ENCODE measurements at places on chromosomes 4 and X.
A peak's percentile ranks its signal among the peaks of the same experiment; 100 is the strongest.

DNA sequence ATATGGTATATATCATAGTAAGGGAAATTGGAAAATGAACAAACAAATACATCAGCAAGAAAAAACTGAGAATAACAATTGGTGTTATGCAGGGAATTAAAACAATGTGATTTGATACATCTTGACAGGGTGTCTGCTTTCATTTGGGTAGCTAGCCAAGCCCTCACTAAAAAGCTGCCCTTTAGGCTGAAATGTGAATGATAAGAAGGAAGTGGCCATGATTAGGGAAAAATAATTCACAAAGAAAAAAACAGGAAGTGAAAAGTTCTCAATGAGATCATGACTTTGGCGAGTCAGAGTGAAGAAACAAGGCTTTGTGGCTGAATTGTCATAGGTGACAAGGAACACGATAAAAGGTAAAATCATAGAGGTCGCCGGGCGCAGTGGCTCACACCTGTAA, 675.8 kb upstream of the SLIT2 start:
- no peak overlapping the region for H3K27ac ChIP-seq
- H3K4me1 ChIP-seq = peaks cover 10% of the 10 kb centered on the region
- DNase-seq = no peak
- no peak overlapping the region for H3K4me3 ChIP-seq

GRCh38 chr4:125368671-125369081, 53.9 kb downstream of the FAT4 start:
- peaks cover 21% of the 10 kb centered on the region for H3K4me1 ChIP-seq
- H3K4me3 ChIP-seq = peak overlapping the region; percentile 65
- no peaks in the 10 kb centered on the region for H3K36me3 ChIP-seq
- peak; percentile 37 for DNase-seq

GRCh38 chrX:79270401-79270800, 96.7 kb downstream of the ITM2A start:
- H3K4me3 ChIP-seq = no peak overlapping the region
- no peak overlapping the region for H3K27ac ChIP-seq
- DNase-seq = no peak
- H3K27me3 ChIP-seq = no peaks in the 10 kb centered on the region

GRCh38 chrX:48035891-48036290, 29.1 kb downstream of the SPACA5 start:
- no peaks in the 10 kb centered on the region for H3K27me3 ChIP-seq
- DNase-seq = peak; percentile 15
- H3K4me1 ChIP-seq = no peaks in the 10 kb centered on the region
- no peak overlapping the region for H3K4me3 ChIP-seq
- H3K36me3 ChIP-seq = no peaks in the 10 kb centered on the region
- H3K27ac ChIP-seq = no peak overlapping the region

DNA sequence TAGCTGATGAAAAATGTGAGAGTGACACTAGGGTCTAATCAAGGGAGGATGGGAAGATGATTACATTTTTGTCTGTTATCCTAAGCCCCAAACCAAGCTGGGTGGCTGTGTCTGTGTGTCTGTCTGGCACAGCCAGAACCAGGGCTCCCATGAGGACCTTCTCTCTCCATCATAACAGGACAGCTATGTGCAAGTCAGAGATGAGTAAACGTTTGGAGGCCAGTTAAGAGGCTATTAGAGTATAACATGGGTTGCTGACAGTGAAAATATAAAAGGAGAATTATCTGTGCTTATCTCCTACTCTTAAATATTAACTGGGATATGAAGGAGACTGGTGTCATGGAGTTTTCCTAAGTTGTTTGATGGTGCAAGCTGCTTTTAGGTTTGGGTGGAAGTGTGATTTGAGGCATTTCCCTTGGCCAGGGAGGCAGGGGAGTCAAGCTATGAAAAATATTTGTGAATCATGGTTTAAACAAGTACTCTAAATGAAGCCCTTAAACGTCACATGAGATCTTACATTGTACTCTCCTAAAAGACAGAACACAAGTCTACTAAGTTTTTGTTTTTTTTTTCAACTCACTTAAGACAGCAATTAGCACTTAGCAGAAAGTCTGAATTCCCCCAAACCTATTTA, 156.2 kb downstream of the ENOX2 start:
- DNase-seq = peak; percentile 52
- H3K36me3 ChIP-seq = no peaks in the 10 kb centered on the region
- no peaks in the 10 kb centered on the region for H3K27me3 ChIP-seq
- peak overlapping the region; percentile 51 for H3K27ac ChIP-seq
- H3K4me1 ChIP-seq = peaks cover 8% of the 10 kb centered on the region
- no peak overlapping the region for H3K4me3 ChIP-seq

GRCh38 chrX:20595928-20596575, 329.3 kb upstream of the RPS6KA3 start:
- H3K27me3 ChIP-seq = no peaks in the 10 kb centered on the region
- H3K27ac ChIP-seq = no peak overlapping the region
- H3K4me3 ChIP-seq = no peak overlapping the region
- no peaks in the 10 kb centered on the region for H3K36me3 ChIP-seq
- DNase-seq = no peak

DNA sequence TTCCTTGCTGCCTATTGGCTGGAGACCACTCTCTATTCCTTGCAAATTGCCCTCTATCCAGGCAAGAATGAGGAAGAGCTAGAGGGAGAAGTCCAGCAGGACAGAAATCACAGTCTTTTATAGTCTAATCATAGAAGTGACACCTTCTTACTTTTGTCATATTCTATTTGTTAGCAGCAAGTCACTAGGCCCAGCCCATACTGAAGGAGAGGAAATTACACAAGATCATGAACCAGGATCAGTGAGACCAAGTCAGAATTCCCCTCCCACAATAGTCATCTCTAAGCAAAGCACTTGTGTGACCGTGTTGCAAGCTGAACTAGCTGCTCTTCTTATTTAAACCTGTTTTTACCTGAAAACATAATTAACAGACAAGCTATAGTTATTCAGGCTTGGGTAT, 317.7 kb downstream of the INPP4B start:
- no peak overlapping the region for H3K4me3 ChIP-seq
- no peaks in the 10 kb centered on the region for H3K27me3 ChIP-seq
- no peak overlapping the region for H3K27ac ChIP-seq
- H3K4me1 ChIP-seq = no peaks in the 10 kb centered on the region

DNA sequence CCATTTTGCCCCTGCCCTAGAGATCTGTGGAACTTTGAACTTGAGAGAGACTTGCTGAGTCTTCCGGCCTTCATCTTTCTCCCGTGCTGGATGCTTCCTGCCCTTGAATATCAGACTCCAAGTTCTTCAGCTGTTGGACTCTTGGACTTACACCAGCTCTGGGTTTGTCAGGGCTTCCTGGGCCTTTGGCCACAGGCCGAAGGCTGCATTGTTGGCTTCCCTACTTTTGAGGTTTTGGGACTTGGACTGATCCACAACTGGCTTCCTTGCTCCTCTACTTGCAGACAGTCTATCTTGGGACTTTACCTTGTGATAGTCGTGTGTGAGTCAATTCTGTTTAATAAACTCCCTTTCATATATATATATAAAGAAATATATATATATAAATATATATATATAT, 1071.0 kb downstream of the ADGRL3 start:
- H3K27me3 ChIP-seq = no peaks in the 10 kb centered on the region
- DNase-seq = no peak
- H3K4me1 ChIP-seq = no peaks in the 10 kb centered on the region
- no peak overlapping the region for H3K4me3 ChIP-seq
- H3K36me3 ChIP-seq = no peaks in the 10 kb centered on the region
- no peak overlapping the region for H3K27ac ChIP-seq

- H3K4me1 ChIP-seq = no peaks in the 10 kb centered on the region
- H3K27me3 ChIP-seq = no peaks in the 10 kb centered on the region
- no peak for DNase-seq
- H3K4me3 ChIP-seq = no peak overlapping the region
- H3K27ac ChIP-seq = no peak overlapping the region
Measured at GRCh38 chrX:123155327-123155726, 28.8 kb upstream of the GRIA3 start.

GRCh38 chr4:87015416-87015815, 80.6 kb downstream of the AFF1 start:
- no peaks in the 10 kb centered on the region for H3K27me3 ChIP-seq
- no peaks in the 10 kb centered on the region for H3K36me3 ChIP-seq
- DNase-seq = no peak
- H3K4me1 ChIP-seq = peaks cover 38% of the 10 kb centered on the region
- H3K4me3 ChIP-seq = no peak overlapping the region
- no peak overlapping the region for H3K27ac ChIP-seq

- H3K36me3 ChIP-seq = no peaks in the 10 kb centered on the region
- H3K27me3 ChIP-seq = no peaks in the 10 kb centered on the region
- no peak overlapping the region for H3K27ac ChIP-seq
- no peak overlapping the region for H3K4me3 ChIP-seq
- no peaks in the 10 kb centered on the region for H3K4me1 ChIP-seq
Measured at GRCh38 chr4:77795326-77795725, 23.8 kb downstream of the CNOT6L start.

DNA sequence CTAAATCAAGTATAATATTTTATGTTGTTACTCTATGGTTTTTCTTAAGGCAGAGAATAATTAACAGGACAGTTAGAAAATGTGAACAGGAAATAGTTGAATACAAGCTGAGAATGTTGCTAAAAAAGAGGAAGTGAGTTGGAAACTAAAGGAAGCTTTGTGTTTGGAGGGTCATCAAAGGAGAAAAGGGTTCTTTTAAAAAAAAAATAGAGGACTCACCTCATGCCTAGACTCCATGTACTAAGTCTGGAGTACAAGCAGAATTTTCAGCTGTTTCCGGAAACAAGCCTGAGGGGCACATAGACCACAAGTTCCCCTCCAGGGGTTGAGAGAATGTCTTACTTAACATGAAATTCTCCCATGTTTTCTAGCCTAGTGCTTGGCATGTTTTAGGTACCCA, 20.1 kb upstream of the MAP7D3 start:
- H3K27ac ChIP-seq = no peak overlapping the region
- no peaks in the 10 kb centered on the region for H3K27me3 ChIP-seq
- no peak for DNase-seq
- no peaks in the 10 kb centered on the region for H3K36me3 ChIP-seq
- H3K4me3 ChIP-seq = no peak overlapping the region

GRCh38 chr4:57544811-57545654, 434.8 kb upstream of the IGFBP7 start:
- no peak overlapping the region for H3K4me3 ChIP-seq
- DNase-seq = no peak
- H3K27me3 ChIP-seq = no peaks in the 10 kb centered on the region
- no peaks in the 10 kb centered on the region for H3K36me3 ChIP-seq
- H3K27ac ChIP-seq = no peak overlapping the region
- no peaks in the 10 kb centered on the region for H3K4me1 ChIP-seq

DNA sequence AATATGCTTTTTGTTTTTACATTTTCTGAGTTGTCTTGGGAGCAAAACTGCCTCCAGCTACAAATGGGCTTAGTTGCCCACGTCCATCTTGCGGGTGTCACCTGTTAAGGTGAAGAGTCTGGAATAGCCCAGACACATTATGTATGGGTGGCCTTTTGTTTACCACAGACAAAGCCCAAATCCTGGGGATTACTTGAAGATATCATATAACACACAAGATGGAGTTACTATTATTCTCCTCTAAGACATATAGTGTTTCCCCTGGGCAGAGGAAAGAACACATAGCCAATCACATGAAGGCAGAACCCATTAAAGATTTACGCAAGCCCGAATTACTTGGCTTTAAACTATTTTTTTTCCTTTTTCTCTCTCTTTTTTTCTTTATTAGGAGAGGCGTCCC, 625.6 kb upstream of the FAM241A start:
- no peaks in the 10 kb centered on the region for H3K36me3 ChIP-seq
- DNase-seq = no peak
- H3K27me3 ChIP-seq = no peaks in the 10 kb centered on the region
- H3K4me1 ChIP-seq = no peaks in the 10 kb centered on the region

GRCh38 chr4:112031712-112032328, 113.4 kb upstream of the FAM241A start:
- no peak overlapping the region for H3K27ac ChIP-seq
- peaks cover 8% of the 10 kb centered on the region for H3K27me3 ChIP-seq
- H3K4me3 ChIP-seq = no peak overlapping the region
- H3K36me3 ChIP-seq = no peaks in the 10 kb centered on the region

DNA sequence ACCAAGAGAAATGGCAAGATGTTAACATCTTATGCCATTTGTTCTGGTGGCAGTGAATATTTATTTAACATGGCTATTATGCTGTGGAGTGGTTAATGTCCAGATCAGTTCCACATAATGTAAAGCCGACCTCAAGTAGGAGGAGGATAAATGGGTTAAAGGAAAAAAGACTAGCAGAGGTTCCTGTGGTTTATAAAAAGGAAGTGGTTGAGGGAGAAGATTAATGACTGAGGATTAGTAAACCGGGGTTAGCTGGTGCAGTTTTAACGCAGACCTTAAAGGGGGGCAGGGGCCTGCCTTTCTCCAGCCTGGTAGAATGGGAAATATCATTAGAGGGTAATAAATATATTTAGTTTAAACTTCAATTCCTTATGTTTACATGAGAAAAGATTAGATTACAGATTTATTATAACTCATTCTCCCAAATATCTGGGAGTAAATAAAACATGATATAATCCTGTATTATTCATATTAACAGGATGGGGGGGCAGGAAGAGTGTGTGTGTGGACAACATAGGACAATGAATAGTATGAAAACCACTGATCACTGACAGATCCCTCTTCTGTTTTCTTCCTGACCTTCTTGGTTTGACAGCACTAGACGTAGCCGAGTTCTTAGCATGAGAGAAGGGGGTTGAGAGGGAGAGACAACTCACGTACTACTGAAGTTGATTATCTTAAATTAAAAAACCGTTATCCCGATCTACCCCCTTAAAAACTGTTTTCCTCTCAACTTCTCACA, 124.1 kb upstream of the LIMCH1 start:
- DNase-seq = no peak
- H3K4me1 ChIP-seq = no peaks in the 10 kb centered on the region
- no peak overlapping the region for H3K4me3 ChIP-seq

DNA sequence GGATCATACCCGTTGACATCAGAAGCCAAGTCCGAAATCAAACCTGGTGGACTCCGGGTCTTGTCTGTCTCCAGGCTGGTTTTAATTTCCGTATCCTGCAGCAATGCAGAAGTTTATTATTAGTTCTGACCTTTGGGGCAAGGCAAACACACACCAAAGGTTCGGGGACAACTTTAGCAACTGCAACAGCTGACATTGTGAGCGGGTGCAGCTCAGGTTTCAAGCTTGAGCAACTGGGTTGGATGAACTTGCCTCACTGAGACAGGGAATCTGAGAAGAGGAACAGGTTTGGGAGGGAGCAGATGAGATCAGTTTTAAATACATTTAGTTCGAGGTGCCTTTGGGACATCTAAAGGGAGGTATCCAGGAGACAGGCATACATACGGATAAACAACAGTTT, 110.7 kb downstream of the GNL3L start:
- H3K27me3 ChIP-seq = no peaks in the 10 kb centered on the region
- H3K4me1 ChIP-seq = no peaks in the 10 kb centered on the region
- no peak overlapping the region for H3K27ac ChIP-seq
- DNase-seq = no peak
- no peaks in the 10 kb centered on the region for H3K36me3 ChIP-seq

DNA sequence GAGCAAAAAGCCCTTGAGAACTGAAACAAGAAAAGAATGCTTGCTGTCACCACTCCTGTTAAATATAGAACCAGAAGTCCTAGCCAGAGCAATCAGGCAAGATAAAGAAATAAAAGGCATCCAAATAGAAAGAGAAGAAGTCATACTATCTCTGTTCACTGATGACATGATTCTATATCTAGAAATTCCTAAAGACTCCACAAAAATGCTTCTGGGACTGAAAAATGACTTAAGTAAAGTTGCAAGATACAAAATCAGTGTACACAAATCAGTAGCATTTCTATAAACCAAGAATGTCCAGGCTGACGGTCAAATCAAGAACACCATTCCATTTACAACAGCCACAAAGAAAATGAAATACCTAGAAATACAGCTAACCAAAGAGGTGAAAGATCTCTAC, 552.7 kb upstream of the SLIT2 start:
- no peak for DNase-seq
- H3K4me1 ChIP-seq = peaks cover 5% of the 10 kb centered on the region
- H3K27ac ChIP-seq = no peak overlapping the region
- no peaks in the 10 kb centered on the region for H3K36me3 ChIP-seq
